ENCODE measurements at places on chromosomes 5 and 9. TPM values are rescaled to one million over a fixed set of nuclear protein-coding genes. Genes with fewer than 3 reads are reported as not detected.

The CDX1 gene
- 0.31 TPM for total RNA-seq

The CERCAM gene
- total RNA-seq: 19.6 TPM

GRCh38 chr9:84276741-84277140 is 63.8 kb downstream of the SLC28A3 start:
- DNase-seq: no peak

The SLC36A3 gene
- total RNA-seq: not detected

- no peak for DNase-seq
Observed at GRCh38 chr9:72327631-72328030, 37.4 kb downstream of the ZFAND5 start.

DNA sequence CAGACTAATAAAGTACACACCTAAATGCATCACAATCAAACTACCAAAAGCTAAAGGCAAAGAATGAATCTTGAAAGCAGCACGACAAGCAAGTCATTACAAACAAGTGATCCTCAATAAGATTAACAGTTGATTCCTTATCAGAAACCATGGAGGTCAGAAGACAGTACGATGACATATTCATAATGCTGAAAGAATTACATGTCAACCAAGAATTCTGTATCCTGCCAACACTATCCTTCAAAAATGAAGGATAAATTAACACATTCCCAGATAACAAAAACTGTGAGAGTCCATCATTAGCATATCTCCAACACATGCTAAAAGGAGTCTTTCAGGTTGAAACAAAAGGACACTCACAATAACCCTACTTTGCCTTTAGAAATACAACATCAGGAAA is 39.4 kb downstream of the NR3C1 start:
- no peak for DNase-seq

The CEL gene
- 5.2 TPM for total RNA-seq

DNA sequence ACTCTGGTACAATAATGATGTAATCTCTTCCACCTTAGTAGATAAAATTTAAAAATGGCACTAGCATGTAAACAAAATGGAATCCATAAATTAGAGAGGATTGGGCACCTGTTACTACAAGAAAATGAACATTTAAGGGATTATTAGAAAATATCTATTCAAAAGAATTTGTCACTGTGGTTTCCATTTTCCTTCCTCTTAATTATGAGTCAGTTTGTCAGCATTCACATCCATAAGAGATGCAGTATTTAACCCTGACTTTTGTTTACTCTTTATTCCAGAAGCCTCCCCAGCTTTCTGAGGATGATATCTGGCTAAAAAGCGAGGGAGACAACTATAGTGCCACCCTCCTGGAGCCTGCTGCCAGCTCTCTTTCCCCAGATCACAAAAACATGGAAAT is 72.1 kb downstream of the C9orf152 start:
- DNase-seq: no peak

DNA sequence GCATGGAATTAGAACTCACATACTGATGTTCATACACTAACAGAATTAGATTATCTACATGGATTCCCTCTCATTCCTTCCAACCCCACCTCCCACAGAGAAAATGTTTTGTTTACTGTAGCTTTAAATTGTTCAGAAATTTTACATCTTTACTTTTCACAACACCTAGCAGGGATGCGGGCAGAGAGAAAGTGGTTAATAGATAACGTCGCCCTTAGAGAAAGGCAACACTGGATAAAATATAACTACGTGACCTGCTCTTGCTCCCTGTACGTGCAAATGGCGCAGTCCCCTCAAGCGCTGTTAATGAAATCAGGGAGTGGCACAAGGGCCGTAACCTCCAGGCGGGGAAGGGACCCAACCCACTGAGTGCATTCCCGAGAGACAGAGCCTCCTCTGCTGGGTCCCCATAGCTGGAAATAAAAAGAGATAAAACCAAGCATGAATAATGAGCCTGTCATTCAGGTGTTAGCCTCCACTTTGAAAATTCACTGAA is 125.3 kb upstream of the DAPK1 start:
- no peak for DNase-seq

- no peak for DNase-seq
Observed at GRCh38 chr5:120151181-120151580, 312.9 kb upstream of the PRR16 start.

DNA sequence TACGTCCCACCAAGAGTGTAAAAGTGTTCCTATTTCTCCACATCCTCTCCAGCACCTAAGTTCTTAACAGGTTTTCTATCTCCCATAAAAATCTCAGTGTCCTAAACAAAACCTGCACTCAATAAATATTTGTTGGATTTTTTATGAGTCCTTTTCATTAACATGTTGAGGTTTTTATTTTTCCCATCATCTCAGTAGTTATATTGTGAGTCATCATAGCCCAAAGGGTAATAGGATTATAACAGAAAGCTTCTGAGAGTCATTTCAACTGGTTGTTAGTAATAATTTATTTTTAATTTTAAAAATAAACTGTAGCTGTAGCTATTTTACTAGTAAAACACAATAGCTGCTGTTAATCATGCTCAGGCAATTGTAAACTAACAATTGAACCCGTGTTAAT is 331.6 kb upstream of the SLC30A5 start:
- DNase-seq: no peak

The MAMDC4 gene
- 40.0 TPM for total RNA-seq

The CDH9 gene
- not detected for total RNA-seq

DNA sequence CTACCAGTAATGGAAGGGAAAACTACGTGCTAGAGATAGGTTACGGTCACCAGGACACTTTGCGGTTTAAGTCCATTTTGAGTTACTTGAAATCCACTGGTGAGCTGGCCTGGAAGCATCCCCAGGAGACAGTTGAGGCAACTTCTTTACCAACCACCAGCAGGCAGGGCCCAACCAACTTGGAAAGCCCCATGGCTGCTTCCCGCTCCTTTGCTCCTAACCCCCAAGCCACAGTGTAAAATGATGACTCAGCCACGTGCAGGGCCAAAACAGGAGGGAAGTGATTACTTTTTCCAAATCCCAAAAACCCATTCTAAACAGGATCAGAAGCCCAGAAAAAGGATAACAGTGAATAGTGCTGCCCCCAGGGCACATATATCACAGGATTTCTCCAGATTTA is 87.4 kb downstream of the PAX5 start:
- DNase-seq: no peak

DNA sequence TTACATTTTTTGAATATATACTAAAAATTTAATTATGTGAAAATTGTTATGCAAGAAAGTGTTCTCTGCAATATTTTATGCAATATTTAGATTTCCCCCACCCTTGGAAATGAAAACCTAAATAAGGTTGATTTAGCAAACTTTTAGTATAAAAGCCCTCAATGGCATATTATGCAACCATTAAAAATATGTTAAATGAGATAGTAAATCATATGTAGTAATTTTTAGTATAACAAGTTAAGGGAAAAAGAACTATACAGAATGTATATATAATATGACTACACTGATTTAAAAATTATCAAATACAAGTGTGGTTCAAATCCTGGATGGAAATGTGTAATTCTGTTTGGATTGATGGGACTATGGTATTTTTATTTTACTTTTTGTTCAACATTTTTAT is 116.9 kb upstream of the MEF2C start:
- DNase-seq: no peak

DNA sequence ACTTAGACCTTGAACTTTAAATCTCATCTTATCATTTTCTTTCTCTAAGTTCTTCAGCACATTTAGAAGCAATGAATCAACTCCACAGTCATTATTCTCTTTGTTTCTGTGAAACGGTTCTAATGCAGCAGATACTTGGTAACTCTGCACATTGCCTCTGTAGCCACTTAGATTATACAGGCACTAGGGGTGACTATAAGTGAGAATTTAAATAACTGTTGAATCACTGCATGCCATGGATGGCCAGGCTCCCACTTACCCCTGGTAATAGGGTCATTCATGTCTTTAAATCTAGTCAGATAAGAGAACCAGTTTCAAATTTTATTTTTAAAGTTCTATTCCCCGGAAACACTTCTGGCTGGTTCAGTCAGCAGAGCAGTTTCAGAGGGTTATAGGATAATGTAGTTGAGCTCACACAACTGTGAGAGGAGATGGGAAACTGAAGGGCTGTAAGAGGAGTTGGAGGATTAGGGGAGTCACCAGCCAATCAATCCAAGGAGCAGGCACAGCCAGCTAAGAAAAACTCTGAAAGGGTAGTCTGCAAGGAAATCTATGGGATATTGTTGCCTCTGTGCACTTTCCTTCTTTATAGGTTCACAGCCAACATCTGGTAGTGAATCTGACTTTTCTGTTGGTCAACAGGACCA is 4.2 kb upstream of the MINAR2 start:
- DNase-seq: no peak

- DNase-seq: no peak
Observed at GRCh38 chr5:76455531-76456133, 52.5 kb downstream of the IQGAP2 start.

GRCh38 chr9:8331507-8332330 is 532.1 kb upstream of the DMAC1 start:
- no peak for DNase-seq

GRCh38 chr9:133237035-133237731 is 28.1 kb upstream of the OBP2B start:
- no peak for DNase-seq

GRCh38 chr5:137995749-137996128 is 37.1 kb downstream of the FAM13B start:
- DNase-seq: no peak

The PDE6A gene
- not detected for total RNA-seq

- no peak for DNase-seq
Observed at GRCh38 chr5:113450462-113450861, 15.7 kb upstream of the TSSK1B start.

- no peak for DNase-seq
Observed at GRCh38 chr9:84796404-84796803, 126.9 kb downstream of the NTRK2 start.

DNA sequence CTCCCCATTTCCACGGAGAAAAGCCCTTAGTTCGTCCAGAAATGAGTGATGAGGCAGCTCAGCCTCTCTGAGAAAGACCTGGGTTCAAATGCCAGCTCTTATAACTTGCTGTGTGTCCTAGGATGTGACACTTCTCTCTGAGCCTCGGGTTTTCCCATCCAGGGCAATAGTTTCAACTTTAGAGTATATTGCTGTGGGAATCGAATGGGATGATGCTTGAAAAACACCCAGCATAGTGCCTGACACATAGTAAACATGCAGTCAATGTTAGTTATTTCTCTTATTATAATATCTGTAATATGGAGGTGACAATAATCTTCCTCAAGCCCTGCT is 430 bp upstream of the MAPKAP1 start:
- no peak for DNase-seq

DNA sequence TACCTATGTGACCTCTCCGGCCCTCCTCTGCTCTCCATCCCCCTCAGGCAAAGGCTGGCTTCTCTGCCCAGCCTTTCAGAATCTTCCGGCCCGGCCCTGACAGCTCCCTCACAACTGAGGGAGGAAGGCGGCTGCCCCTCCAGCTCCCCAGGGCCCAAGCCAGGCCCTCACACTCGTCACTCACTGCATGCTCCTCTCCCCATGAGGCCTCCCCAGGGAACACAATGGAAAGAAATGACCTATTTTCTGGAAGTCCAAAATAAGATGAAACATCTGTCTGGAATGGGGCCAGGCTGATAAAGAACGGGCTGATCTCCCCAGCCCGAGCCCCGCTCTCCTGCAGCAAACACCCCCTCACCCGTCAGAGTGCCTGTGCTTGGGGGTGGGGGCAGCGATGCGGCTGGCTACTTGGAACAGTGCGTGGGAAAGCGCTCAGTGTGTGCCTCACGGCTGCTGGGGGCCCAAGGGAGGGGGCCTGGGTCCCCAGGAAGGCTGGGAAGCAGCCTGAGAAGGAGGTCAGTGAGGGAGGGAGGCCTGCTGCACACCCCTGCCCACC is 11.3 kb downstream of the PDGFRB start:
- DNase-seq: no peak

DNA sequence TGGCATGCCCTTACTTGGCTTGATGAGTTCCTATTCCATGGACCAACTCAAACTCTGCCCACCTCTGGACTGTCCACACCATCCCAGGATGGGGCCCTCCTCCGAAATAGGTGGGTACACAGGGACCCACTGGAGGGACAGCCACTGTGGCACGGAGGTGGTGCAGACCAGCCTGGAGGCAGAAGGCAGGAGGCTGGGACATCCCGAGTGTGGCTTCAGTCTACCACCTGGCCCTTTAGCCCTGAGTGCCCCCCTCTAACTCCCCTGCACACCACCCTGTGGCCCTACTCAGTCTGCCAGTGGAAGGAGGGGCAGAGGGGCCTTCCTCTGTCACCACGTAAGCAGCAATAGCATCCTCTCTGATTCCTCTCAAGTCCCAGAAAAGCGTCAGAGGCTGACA is 3.7 kb downstream of the IL3 start:
- no peak for DNase-seq

- no peak for DNase-seq
Observed at GRCh38 chr9:120883608-120883996, 6.6 kb upstream of the PHF19 start.

- DNase-seq: no peak
Observed at GRCh38 chr9:131727184-131727759, 12.6 kb downstream of the RAPGEF1 start.

The F12 gene
- 4.0 TPM for total RNA-seq

The ADGRV1 gene
- total RNA-seq: 87.6 TPM

DNA sequence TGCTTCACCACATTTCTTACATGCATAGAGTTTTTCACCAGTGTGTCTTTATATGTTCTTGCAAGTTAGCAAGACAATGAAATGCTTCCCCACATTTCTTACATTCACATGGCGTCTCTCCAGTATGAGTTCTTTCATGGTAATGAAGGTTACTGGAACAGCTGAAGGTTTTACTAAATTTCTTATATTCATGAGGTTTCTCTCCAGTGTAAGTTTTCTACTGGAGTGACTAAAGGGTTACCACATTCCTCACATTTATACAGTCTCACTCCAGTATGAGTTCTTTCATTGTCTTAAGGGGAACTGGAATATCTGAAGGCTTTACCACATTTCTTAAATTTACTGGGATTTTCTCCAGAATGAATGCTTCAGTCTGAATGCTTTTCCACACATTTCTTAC is 350.3 kb downstream of the MAT2B start:
- no peak for DNase-seq

The NUTM2F gene
- not detected for total RNA-seq

GRCh38 chr9:15403155-15403554 is 19.5 kb upstream of the SNAPC3 start:
- DNase-seq: no peak

DNA sequence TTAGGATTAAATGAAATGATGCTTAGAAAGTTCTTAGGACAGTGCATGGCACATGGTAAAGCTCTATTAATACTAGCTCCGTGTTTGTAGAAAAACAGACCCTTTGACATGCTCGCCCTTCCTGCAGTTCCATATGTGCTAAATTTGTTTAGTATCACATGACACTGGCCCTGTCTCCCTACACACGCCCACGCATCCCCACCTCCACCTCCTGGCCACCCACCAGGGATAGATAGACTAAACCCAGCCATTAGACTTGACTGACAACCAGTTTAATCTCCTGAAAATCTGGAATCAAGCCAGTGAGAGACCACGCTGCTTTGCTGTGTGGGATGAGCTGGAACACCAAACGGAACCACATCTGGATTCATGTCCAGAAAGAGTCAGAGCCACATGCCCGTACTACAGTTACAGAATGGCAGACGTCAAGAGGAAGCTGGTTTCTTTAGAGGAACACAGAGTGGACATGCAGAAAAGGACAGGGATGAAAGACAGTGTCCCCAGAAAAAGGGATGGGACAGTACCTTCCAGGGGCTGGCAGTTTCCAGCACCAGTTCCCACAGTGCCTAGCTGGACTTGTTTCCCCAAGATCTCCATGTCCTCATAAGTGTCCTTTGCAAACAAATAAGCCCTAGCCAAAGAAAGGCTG is 186.1 kb downstream of the PDZD2 start:
- no peak for DNase-seq

The NR2F1-AS1 gene
- total RNA-seq: 10.6 TPM
